ENCODE measurements at places on chromosomes 4 and X.

DNA sequence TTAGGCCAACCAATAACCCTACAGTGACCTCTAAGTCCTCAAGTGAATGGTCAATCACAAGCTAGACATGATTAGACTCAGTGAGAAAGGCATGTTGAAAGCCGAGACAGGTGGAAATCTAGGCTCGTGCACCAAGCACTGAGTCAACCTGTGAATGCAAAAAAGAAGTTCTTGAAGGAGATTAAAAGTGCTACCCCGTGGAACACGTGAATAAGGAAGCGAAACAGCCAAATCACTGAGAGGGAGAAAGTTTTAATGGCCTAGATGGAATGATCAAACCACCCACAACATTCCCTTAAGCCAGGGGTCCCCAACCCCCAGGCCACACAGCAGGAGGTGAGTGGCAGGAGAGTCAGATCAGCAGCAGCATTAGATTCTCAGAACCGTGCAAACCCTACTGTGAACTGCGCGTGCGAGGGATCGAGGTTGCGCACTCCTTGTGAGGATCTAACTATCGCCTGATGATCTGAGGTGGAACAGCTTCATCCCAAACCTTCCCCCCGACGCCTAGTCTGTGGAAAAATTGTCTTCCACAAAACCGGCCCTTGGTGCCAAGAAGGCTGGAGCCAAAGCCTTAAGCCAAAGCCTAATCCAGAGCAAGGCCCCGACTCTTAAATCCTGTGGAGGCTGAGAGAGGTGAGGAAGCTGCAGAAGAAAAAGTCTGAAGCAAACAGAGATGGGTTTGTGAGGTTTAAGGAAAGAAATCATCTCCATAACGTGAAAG lies 19.5 kb upstream of the PDE6B start:
- no peak for DNase-seq

DNA sequence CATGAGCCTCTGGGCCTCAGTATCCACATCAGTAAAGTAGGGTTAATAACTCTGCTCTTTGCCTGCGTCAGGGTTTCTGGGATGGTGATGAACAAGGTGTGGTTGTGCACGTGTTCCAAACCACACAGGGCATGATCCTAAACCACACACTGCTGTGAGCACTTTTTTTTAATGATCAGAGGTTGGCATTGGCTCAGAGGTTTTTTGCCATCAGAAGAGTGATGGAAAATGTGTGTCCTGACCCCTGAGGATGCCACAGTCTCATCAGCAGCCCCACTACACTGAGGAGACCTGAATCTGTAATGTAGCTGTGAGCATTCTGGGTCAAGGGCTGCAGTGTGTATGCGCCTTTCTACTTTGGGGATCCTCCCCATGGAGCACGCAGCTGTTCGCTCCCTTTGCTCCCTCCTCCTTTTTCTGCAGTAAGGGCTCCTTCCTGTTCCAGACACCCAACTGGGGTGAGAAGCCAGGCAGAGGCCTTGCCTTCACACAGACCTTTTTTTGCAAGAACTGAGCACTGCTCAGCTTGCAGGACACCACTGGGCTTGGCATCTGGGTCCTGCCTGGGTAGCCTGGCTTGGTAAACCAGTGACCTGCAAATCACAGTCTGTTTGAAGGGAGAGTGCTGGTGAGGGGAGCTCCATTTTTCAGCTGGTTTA lies 87.5 kb downstream of the MAMLD1 start:
- no peak for DNase-seq

- no peak for DNase-seq
These were observed 43.1 kb downstream of the TMEM164 start for GRCh38 chrX:110046001-110046400.

DNA sequence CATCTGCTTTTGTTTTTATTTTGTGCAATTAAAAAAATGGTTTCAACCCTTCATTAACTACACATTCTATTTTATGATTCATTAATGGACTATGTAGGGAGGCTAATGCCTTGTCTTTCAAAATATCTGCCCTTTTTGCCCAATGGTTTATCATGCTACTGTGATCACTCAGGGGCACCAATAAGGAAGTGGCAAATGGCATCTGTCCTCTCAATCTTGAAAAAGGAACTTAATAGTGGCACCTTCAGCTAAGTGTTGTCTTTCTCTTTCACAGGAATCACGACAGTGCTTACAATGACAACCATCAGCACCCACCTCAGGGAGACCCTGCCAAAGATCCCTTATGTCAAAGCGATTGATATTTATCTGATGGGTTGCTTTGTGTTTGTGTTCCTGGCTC lies 57.1 kb downstream of the COMMD8 start:
- DNase-seq: no peak

GRCh38 chrX:9149501-9150245 lies 115.7 kb upstream of the FAM9B start:
- DNase-seq: no peak

GRCh38 chrX:97389761-97390192 lies 506.1 kb downstream of the RPA4 start:
- DNase-seq: no peak

GRCh38 chr4:128347175-128347868 lies 59.7 kb upstream of the PGRMC2 start:
- DNase-seq: no peak

DNA sequence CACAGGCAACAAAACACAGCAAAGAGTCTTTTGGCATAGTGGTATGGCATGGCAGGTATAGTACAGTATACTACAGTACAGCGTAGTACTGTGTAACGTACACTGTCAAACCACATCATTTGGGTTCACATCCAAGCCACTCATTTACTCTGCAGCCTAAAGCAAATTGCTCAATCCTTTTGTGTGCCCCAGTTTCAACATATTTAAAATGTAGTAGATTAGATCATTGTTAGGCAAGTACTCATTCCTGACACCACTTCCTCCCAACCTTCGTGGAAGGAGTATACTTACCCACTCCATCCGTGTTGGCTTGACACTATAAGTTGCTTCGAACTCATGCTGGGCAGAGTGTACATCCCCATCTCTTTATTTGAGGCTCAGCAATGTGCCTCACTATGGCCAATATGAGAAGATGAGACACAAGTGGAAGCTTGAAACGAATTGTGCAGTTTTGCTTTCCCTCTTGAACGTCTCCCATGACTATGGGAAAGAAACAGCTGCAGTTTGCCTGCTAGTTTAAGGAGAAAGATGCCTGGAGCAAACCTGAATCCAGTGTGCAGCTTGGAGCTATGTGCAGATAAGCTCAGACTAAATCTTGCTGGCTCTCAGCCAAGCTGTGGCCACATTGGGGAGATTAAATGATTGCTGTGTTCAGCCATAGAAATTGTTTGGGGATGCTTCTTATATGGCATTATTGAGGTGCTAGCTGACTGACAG lies 85.7 kb upstream of the TBL1X start:
- no peak for DNase-seq

DNA sequence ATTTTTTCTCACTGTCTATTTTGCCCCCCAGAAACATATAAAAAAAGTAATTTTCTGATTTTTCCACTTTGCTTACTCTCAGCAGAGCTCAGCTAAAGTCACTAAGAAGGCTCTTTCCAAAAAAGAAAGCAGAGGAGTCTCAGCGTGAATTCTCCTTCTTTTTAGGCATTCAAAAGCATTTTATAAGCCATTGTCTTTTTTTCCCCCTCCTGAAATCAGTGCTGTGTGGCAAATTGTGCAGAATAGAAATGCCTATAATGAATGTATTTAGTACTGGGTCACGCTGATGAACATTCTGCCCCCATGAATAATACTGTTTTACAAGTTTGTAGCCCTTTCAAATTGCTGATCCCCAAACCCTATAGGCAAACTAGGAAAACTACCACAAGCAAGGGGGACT lies 1.6 kb upstream of the PCDH18 start:
- no peak for DNase-seq

GRCh38 chr4:127446427-127446885 lies 186.3 kb upstream of the INTU start:
- no peak for DNase-seq

- DNase-seq: no peak
These were observed 7.3 kb downstream of the MAEA start for GRCh38 chr4:1297023-1297395.

All from stimulated activated CD8-positive, alpha-beta memory T cell treated with anti-CD3 and anti-CD28 coated beads, Interleukin-2, amount 100 ng/mL, for 1 hour (primary cell).